ENCODE measurements at places on chromosomes 2 and 18.

- no peak for DNase-seq
These were observed 43.2 kb downstream of the HNMT start for GRCh38 chr2:138007431-138007830.

GRCh38 chr2:134574611-134575330, 144.0 kb downstream of the TMEM163 start:
- DNase-seq: no peak

DNA sequence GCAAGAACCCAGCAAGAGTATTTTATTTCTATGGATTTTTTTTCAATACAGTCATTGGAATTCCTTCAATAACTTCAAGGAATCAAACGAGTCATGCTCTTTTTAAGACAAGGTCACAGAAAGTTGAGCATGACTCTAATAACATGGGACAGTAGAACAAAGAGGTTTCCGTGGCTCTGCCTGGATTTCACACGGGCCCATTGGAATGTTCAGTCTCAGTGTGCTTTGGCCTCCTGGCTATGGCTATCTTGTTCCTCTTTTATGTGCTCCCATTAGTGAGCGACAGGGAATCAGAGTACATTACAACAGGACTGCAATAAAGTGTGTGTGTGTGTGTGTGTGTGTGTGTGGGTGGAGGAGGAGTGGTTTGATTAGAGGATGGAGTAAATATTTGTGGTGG, 312.4 kb downstream of the DCC start:
- no peak for DNase-seq

DNA sequence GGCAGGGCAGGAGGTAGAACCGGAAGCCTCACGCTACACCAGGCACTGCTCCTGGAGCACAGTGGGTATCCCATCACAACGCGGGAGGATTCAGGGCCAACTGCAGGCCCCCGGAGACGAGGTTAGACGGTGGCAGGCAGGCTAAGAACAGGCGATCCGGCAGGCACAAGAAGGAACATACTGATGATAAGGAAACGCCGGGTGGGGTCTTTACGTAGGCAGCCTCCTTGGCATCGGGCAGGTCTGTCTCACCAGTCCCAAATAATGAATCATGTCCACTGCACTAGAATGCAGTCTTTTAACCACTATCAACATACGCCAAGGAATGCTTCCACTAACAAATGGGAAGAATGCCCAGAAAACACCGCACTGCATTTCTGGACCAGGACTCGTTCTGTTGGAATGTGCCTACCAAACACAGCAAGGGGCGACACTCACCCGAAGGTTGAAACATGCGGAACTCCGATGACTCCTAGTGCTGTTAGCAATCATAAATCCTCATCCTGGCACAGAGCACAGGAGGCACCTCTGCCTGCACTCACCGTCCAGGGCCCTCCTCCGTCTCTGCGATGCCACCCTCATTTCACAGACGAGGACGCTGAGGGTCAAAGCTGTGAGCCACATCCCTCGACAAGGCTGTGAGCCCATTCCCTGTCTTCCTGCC, 35.2 kb downstream of the ZNF516 start:
- DNase-seq: no peak

DNA sequence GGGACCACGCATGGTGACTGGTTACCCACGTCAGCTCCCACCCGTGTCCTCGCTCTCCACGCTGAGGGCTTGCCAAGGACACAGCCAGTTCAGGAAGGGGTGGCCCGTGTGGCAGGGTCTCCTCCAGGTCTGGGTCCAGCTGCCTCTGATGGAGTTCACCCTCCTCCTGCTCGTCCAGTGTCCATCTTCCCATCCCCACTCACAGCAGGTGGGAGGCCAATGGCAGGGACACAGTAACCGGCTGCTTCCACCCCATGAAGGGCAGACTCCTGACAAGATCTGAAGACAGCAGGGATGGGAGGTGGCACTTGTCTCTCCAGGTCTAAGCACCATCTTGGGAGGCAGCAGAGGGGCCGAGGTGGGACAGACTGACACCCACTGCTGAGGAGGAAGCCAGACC, 106.4 kb downstream of the NDUFA10 start:
- no peak for DNase-seq

- no peak for DNase-seq
These were observed 111.7 kb upstream of the TNP1 start for GRCh38 chr2:216971593-216971992.

DNA sequence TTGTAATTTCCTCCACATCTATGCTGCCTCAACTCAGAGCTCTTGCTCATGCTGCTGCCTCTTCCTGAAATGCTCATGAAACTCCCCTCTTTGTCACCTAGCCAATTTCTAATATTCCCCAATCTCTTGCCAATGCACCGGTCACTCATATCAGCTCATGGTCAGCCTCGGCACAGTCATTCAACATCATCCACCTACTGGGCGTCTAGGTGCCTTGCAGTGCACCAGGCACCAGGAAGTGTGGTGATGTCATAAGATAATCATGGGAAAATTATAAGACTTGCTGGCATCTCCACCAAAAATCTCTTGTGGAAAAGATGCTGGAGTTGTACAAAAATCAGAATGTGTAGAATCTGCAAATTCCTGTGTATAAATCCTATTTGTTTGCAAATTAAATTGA, 52.6 kb upstream of the RAB27B start:
- DNase-seq: no peak

GRCh38 chr2:203225423-203226039, 13.3 kb upstream of the CYP20A1 start:
- DNase-seq: no peak

DNA sequence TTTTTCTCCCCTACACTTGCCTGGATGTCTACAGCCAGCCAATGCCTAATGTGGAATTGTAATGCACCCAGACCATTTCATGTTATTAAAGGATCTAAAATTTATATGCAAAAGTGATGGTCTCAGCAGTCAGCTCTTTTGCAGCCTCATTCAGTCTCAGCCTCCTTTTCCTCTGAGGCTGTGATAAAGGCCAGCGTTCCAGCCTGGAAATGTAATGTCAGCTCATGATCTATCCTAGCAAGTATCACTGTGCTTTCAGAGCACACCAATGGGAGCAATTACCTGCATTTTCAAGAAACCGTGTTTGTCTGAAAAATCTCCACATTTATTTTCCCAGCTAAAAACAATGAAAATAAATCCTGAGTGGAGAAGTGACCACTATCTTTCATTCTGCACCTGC, 274.6 kb downstream of the CDH20 start:
- DNase-seq: no peak

GRCh38 chr2:26579025-26579722, 62.0 kb downstream of the CIB4 start:
- no peak for DNase-seq

GRCh38 chr2:20539133-20539719, 92.4 kb downstream of the RHOB start:
- no peak for DNase-seq

DNA sequence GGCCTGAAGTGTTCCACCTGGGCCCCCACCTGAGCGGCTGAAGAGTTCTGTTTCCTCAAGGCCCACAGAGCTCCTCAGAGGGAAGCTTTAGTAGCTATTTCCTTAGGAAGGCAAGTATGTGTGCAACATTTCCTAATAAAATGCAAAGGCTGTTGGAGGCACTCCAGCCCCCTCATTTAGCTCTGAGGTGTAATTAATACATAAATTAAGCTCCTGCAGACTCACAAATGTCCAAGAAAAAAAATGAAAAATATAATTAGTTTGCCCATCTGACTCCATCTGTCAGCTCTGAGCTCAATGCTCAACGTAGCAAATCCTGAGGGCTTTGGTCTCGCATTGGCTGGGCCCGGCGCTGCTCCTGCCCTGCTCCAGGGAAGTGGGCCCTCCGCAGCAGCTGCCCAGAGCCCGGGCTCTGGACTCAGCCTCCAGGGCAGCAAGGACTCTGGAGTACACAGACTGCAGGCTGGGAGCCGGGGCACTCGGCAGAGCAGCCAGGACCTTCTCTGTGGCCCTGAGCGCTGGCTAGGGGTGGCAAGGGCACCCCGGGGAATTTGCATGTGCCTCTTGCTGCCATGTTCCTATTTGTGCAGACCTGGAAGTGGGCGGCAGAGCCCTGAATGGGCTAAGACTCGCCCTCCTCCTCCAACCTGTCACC, 23.4 kb upstream of the C1QL2 start:
- no peak for DNase-seq

DNA sequence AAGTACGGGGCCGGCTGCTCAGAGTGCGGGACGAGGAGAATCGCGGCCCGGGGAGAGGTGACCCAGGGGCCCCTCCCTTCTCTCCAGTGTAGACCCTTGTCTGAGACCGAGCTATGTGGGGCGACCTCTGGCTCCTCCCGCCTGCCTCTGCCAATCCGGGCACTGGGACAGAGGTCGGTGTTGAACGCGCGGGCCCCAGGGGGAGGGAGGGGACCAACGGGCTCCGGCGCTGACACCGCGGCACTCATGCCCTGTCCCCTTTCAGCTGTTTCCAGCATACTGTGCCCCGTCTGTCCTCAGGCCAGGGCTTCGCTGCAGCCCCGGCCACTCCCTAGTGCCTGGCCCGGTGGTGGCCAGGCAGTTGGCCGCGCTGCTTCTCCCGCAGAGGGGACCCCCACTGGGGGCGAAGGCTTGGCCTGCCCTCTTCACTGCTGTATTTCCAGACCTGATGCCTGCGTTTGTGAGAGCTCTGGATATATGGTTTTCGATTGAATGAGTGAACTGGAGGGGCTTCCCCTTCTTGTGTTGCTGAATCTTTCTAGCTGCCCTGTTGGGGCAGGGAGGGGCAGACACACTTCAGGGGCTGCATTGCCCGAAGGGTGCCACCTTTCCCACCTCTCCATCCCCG, 809 bp downstream of the DBI start:
- DNase-seq: no peak

DNA sequence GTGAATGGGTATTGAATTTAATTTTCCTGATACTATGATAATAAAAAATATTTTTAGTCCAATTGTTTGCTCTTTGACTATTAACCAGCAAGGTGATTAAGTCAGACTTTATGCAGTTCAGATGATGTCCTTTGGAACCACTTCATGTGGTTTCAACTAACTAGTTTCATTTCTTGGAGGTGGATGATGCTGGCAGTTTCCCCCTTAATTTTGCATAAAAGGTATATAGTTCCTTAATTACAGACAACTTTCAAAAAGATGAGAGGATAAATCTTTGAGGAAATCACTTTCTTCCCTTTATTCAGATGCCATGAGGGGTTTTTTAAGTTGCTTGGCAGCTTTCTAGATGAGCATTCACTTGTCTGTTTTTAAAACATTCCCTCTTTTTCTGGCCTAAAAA, 223.1 kb downstream of the PHLPP1 start:
- no peak for DNase-seq

DNA sequence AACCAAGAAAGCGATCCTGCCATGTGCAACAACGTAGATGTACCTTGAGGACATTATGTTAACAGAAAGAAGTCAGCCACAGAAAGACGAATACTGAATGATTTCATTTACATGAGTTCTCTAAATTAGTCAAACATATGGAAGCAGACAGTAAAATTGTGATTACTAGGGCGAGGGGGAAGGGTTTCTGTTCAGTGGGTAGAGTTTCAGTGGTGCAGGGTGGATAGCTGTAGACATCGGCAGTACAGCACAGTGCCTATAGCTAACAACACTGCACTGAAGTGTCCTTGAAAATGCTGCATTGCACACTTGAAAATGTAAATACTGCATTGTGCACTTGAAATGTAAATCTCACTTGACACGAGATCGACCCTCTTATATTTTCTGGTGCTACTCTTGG, 275.3 kb downstream of the GALR1 start:
- no peak for DNase-seq

- no peak for DNase-seq
These were observed 80.7 kb downstream of the PTPN2 start for GRCh38 chr18:12803069-12803936.

GRCh38 chr2:33289961-33290360, 186.5 kb upstream of the RASGRP3 start:
- DNase-seq: no peak

DNA sequence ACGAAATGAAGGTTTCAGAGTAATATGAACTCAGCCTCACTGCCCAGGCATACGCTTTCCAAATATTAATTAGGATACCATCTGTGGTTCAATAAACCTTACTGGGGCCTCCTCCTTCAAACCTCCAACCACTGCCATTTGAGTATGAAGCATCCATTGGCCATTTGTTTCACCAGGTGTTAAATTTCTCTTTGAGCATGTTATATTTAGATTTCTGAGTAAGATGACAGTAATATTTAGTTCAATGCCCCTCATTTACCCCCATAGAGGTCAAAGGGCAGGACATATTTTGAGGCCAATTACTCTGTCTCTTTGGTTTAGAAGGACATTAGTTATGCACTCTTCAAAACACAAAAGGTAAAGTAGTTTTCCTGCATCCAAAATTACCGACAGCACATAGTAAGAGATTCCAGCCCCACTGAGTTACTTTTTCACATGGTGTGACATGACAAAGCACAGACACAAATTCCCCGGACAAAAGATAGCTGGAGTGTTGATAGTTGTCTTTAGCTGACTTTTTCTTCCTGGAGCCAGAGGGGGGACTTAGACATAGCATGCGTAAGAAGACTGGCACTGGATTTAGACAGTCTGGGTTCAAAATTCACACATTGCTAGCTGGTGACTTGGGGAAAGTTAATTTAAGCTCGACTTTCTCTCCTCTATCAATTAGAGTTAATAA, 33.1 kb upstream of the LNPK start:
- DNase-seq: no peak

- DNase-seq: no peak
These were observed 157.3 kb downstream of the DYSF start for GRCh38 chr2:71610671-71611070.

- DNase-seq: no peak
These were observed 19.5 kb upstream of the CXXC1 start for GRCh38 chr18:50306944-50307343.
